Breast epithelium (tissue), 4 donors: ENCODE measurements at places on chromosomes 5 and 9.

- DNase-seq: no peak
Measured at GRCh38 chr5:7876867-7877266, 7.9 kb downstream of the MTRR start.

DNA sequence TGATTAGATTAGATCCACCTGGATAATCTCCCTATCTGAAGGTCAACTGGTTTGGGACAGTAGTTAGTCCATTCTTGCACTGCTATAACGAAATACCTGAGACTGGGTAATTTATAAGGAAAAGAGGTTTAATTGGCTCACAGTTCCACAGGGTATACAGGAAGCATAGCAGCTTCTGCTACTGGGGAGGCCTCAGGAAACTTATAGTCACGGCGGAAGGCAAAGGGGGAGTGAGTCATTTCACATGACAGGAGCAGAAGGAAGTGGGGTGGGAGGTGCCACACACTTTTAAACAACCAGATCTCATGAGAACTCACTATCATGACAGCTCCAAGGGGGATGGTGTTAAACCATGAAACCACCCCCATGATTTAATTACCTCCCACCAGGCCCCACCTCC, 9.9 kb downstream of the C9orf40 start:
- no peak for DNase-seq

- no peak for DNase-seq
Measured at GRCh38 chr5:94361832-94362796, 256.3 kb downstream of the KIAA0825 start.

- DNase-seq: no peak
Measured at GRCh38 chr5:111478266-111478665, 34.1 kb downstream of the STARD4 start.

DNA sequence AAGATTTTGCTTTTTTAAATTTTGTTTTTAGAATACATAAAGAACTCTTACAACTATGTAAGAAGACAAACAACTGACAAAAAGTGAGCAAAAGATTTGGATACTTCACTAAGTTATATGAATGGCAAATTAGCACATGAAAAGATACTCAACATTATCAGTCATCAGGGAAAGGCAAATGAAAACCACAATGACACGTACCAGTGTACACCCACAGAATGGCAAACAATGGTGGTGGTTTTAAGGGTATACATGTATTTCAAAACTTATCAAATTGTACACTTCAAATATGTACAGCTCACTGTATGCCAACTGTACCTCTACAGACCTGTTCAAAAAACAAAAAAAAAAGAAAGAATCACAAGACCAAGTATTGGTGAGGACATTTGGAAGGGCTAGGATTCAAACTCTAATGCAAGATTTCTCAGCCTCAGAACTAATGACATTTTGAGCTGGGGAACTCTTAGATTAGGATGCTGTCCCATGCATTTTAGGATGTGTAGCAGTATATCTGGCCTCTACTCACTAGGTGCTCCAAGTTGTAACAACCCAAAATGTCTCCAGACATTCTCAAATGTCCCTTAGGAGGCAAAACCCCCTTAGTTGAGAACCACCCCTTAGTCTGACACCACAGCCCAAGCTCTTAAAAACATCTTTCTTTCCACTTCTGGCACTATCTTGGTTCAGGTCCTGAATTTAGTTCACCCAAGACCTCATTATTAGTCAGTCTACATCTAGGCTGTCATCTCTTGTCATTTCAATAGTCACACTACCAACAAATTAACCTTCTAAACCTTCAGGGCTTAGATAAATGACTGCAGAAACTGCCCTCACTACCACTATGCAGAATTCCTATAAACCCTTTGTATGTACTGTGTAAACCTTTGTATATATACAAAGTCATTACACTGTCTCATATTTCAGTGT, 9.7 kb downstream of the SCAI start:
- DNase-seq: no peak

- DNase-seq: peak; percentile 15
Measured at GRCh38 chr5:138657360-138657759, 82.2 kb upstream of the HSPA9 start.

GRCh38 chr5:177023303-177023664, 788 bp downstream of the ZNF346 start:
- DNase-seq: no peak

- no peak for DNase-seq
Measured at GRCh38 chr9:73805853-73806458, 654.3 kb downstream of the ANXA1 start.

- DNase-seq: no peak
Measured at GRCh38 chr9:68428481-68428880, 72.1 kb downstream of the PGM5 start.

- no peak for DNase-seq
Measured at GRCh38 chr9:3161912-3162311, 318.0 kb upstream of the PUM3 start.

GRCh38 chr9:343773-344172, 129.1 kb downstream of the DOCK8 start:
- no peak for DNase-seq

DNA sequence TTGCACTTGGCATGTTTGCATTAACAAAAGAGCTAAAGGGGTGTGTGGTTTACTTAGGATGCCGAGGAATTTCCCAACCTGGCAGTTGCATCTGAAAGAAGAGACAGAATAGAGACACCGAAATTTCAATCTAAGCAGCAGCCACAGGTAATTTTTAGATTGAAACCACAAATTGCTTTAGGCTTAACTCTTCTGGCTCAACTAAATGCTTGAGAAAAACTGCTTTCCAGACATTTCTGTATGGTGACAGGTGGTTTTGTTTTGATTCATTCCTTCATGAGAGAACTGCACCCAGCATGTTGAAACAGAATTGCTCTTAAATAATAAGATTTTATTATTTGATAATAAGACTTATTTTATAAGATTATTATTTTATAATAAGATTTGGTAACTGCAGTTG, 21.5 kb downstream of the SECISBP2 start:
- no peak for DNase-seq

DNA sequence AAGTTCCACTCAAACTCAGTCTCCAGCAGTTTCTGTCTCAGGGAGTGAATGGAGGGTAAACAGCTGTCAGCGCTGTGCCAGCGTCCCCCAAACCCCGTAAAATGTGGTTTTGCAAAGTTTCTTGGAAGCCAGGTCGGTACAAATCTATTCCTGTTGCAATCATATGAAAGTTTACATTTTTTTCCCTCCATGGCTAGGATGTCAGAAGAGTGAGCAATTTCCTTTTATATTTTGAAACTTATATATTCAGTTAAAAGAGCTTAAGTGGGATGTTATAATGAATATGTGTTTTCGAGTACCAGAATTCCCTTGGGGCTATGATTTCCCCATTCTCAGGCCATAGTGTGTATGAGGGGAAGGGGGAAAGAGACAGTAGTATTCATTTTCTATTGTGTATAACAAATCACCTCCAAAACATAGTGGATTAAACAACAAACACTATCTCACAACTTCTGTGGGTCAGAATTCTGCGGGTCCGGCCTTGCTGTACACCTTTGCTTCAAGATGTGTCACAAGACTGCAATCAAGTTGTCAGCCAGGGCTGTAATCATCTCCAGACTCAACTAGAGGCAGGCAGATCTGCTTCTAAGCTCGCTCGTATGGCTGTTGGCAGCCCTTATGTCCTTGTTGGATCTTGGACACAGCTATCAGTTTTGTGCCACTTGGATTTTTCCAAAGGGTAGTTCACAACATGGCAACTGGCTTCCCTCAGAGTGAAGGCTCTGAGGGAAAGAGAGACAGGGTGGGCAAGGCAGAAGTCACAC, 107.4 kb downstream of the SNX18 start:
- DNase-seq: no peak
